ENCODE measurements at places on chromosomes 6 and 20.

GRCh38 chr6:15325540-15325955 is 79.7 kb downstream of the JARID2 start:
- DNase-seq, result no peak

GRCh38 chr6:10418361-10418861 is 3.5 kb upstream of the TFAP2A start:
- no peak for DNase-seq

DNA sequence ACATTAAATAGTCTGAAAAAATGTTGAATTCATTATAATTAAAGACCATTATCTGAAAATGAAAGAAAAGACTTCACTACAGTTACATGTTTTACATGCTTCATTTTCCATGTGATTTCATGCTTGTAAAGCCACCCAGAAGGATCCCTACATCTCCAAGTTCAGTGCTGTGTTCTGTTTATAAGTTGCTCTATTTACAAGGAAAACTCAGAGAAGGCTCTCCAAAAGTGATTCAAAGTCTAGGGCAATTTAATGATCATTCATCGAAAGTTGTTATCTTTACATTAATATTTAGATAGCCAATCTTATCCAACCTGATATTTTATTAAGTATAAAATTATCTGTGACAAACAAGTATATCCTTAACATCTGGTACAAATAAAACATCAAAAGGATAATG is 494.9 kb upstream of the RNF217 start:
- DNase-seq, result no peak

DNA sequence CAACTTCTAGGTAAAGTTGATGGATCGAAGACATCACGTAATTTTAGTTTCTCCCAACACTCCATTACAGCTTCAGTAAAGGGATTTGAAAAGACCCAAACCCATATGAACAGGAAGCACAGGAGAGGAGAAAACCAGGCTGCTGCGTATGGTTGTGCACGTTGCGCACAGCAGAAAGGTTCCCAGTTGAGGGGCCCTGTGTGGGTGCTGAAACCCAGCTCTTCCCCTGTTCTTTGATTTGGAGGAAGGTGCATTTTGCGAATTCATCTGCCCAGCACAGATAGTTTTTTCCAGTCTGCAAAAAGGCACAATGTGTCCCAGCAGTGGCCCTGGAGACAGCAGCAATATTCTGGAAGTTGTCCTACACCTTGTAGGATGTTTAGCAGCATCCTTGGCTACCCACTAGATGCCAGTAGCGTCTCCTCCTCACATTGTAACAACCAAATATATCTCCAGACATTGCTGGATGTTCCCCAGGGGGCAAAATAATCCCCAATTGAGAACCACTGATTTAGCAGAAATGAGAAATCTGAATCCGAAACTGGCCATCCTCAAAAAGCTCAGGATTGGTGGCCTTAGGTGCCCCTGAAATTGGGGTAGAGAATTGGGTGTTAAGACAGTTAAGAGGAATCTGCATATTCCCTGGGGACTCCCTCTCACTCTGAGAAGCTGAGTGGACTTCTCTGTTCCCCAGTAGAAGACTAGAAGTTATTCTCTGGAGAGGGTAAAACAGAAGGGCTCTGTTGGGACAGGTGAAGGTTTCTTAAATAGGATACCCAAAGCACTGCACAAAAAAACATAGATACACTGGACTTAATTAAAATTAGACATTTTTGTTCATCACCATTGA is 12.2 kb downstream of the SUN5 start:
- DNase-seq, result no peak

DNA sequence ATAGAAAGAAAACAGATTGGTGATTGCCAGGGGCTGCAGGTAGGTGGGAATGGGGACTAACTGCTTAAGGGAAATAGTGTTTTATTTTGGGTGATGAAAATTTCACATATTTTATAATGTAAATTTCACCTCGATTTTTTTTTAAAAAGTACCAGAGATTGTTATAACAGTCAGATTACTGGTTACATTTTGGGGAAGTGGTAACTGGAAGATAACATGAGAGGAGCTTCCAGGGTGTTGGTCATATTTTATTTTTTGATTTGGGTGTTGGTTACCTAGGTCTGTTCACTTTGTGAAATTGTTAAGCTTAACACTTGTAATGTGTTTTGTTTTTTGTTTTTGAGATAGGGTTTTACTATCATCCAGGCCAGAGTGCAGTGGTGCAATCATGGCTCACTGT is 17.2 kb upstream of the CRIP3 start:
- no peak for DNase-seq

GRCh38 chr6:32154514-32155161 is 697 bp downstream of the PPT2 start:
- peak; percentile 56 for DNase-seq

DNA sequence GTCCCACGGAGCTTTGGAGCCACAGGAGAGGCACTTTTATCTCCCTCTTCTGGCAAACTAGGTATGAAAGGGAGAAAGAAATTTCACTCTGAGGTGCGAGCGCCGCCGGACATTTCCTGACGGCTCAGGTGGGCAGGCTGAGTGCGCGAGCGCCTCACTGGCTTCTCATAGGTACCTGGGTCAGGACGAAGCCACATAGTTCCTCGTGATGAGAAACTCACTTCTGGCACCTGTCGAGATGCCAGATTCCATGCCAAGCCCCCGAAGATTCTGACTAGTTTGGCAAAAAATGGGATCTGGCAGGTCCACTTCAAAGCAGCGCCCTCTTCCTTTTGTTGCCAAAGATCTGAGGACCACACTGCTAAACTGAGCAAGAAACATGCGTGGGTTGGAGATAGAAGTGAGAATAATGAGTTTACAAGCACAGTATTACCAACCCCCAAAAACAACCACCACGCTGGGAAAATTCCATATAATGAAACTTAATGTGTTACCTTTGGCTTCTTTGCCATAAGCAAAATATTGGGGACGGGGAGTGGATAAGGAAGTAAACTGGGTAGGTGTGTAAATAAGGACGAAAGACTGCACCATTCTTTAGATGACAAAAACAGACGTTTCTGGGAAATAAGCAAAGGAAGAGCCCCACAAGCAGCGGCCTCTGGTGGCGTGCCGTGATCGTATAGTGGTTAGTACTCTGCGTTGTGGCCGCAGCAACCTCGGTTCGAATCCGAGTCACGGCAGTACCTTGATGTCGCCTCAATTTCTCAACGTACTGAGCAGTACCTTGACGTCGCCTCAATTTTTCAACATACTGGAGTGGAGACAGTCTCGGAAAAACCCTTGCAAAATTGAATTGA is 89.8 kb upstream of the PRSS16 start:
- DNase-seq, result peak; percentile 40

DNA sequence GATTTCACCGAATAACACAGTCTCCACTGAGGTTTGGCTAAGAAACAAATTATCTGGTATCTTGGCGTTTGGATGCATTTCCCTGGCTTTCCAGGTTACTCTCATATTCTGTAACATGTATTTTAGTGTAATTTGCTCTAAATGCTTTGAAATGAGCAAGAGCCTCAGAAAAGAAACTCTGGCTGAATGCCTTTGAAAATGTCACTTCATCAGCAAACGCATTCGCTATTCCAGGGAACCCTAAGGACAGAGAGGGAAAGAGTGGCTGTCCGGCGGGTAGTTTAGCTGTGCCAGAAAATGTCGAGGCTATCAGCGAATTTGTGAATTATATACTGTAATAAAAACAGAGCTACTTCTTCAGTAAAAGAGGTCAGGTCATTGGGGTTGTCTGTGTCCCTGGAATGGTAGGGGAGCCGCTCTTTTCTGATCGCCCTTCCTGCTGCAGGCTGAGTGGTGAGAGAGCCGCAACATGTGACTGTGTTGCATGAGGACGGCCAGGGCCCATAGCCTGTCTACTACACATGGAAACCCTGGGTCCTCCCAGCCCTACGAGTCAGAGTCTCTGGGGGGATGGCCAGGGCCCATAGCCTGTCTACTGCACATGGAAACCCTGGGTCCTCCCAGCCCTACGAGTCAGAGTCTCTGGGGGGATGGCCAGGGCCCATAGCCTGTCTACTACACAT is 57.3 kb downstream of the SMOC2 start:
- DNase-seq, result no peak

DNA sequence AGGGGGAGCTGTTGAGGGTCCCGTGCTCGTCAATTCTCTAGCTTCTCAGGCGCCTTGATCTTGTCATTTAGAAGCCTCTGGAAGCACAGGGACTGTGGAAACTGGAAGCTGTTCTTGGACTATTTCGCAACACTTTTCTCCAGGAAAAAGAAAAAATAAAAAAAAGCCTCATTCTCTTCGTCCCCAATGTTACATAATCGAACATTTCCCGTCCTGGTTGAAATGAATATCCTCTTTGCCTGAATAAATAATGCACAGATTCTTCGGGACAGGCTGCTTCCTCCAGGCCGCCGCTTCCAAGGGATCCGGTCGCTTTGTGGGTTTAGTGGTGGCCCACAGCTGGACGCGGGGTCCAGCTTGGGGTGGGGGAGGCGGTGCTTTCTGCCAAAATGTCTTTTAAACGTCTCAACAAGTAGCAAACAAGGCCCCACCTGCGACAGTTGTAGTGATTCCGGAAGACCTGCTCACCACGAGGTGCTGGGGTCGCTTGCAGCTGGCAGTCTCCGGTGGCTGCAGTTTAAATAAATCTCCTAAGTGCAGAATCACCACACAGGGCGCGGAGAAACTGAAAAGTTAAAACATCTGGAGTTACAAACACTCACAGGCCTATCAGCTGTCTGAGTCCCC is 125.9 kb upstream of the ESR1 start:
- DNase-seq, result no peak
